ENCODE measurements at places on chromosomes 16 and 17.

- DNase-seq: no peak
Observed at GRCh38 chr17:54785643-54786268, 114.9 kb upstream of the TOM1L1 start.

GRCh38 chr17:57077000-57077399 is 8.0 kb upstream of the AKAP1 start:
- DNase-seq: no peak

DNA sequence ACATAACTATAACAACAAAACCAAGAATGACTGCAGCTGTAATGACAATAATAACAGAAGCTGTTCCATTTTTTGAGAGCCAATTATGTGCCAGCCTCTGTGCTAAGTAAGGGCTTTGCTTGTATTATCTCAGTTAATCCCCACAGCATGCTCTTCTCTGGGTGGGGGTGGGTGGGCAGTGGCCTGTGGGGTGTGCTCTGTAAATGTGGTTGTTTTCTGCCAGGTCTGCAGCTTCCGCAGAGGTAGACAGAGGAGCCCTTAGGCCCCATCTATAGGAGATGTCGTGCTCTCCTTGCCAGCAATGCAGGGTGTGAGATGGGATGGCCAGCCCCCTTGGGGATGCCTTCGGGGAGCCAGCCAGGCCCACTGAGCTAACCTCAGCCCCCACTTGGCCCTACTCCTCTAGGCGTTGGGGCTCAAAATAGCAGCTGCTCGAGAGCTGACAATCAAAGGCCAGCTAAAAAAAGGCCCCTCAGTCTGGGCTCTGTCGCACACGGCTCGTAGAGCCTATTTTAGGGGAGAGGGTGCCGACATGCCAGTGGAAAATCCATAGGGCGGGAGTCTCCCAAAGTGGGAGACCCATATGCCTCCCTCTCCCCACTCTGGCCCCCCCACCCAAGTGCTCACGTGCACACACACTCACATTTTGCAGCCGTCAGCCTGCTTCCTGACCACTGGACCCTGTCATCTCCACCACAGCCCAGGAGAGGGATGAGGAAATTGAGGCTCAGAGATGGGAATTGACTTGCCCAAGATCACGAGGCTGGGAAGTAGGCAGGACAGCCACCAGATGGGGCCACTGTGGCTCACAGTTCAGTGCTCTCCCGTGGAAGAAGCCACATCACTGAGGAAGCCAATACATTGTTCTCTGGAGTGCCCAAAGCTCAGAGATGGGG is 15.8 kb downstream of the CDH16 start:
- DNase-seq: no peak

DNA sequence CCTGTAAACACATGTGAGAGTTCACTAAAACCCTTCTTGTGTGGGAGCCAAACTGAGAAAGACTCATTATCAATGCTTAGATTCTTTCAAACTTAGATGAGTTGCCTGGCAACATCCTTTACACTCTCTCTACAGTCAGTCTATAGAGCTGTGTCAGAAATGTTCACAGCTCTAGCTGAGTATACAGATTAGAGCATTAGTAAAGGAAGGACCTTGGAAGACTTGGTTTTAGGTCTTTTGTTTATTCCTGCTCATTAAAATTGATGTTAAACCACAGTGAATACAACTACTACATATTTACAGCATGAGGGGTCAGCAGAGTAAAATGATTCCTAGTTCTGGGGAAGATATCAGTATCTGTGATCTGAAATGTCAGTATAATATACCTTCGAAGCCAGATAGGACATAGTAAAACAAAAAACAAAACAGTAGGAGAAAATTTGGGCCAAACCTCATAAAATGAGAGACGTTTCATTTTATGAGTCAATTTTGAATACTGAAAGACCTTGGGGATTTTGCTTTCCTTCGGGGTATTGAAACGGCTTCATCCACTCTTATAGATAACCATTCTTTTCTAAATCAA is 186.0 kb downstream of the TANC2 start:
- DNase-seq: no peak

- DNase-seq: no peak
Observed at GRCh38 chr17:21212826-21213637, 929 bp downstream of the TMEM11 start.

DNA sequence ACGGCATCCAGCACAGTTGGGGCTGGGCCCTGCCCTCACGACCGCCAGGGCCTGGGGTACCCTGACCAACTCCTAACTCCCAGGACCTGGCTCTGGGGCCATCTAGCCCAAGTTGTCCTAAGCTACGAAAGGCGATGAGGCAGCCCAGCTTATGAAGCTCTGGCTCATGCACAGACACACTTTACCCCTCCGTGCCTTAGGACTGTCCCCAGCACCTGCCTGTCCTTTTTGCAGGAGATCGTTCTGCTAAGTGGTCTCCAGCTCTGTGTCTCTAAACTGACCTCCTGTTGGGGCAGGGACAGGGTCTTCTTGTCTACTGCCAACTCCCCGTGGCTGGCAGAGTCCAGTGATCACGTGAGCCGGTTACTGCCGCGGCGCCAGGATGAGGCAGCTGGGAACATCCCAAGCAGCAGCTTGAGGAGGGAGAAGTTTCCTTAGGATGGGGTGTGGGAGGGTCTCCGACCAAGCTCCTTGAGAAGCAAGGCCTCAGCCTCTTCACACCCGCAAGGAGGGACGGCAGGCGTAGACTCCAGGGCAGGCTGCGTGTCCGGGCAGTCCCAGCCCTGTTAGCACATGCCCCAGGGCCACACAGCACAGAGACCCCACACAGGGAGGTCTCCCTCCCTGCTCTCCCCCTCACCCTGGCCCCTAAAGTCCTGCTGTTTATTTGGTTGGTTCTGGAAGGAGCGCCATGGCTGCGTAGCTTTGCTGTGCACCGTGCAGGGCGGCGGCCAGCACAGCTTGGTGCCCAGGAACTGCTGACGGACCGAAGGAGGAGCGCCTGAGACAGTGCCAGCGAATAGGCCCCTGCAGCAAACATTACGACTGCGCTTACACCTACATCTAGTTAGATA is 16.4 kb upstream of the METRNL start:
- no peak for DNase-seq

GRCh38 chr17:28252436-28252835 is 66.6 kb upstream of the TMEM97 start:
- no peak for DNase-seq

DNA sequence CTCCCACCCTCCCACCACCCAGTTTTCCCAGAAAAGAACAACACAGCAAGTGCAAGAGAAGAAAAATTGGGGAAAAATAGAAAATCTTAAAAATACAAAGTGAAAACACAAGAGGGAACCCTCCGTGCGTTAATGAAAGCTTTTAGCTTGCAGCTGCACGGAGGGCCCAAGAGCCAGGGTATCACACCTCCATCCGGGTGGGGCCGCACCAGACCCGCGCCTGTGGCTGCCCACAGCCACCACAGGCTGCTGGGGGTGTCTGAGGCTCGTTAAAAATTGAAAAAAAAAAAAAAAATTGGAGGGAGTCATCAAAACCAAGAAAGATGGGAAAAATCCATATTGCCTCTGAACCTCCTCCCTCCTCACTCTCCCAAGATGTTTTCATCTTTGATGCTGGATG is 18.6 kb downstream of the ENGASE start:
- DNase-seq: no peak

GRCh38 chr17:74020522-74020921 is 183.0 kb upstream of the RPL38 start:
- DNase-seq: no peak

DNA sequence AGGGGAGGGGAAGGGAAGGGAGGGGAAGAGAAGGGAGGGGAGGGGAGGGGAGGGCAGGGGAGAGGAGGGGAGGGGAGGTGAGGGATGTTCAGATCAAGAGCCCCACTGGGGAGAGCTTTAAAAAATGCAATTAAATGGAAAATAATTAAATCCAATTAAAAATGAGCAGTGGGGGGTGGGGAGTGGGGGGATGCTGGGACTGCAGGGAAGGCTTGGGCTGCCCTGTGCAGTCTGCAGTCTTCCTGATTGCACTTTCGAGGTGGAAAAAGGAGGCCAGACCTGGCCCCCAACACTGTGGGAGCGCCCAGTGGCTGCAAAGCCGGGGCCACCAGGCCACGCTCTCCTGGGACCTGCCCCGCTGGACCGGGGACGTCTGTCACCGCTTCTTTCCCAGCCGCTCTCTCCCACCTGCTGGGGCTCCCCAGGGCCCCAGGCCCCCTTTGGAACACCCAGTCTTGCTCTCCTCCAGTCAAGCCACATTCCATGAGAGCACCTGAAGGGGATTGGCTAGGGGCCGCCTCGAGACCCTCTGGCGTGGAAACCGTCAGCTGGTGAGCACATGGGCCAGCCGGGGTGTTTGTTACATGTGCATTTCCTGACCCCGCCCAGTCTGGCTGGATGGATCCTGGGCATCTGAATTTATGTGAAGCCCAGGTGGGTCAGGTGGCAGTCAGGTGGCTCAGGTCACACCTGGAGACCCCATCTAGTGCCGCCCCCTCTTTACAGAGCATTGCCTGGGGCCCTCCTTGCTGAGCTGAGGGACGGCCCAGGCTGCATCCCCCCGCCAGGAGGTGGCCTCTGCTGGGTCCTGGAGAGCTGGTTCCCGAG is 37.6 kb upstream of the CBFA2T3 start:
- DNase-seq: no peak

GRCh38 chr17:27701963-27702362 is 71.0 kb downstream of the LGALS9 start:
- DNase-seq: no peak

GRCh38 chr16:12754824-12755543 is 48.7 kb downstream of the CPPED1 start:
- no peak for DNase-seq

GRCh38 chr17:37144075-37144701 is 195.4 kb downstream of the AATF start:
- no peak for DNase-seq

DNA sequence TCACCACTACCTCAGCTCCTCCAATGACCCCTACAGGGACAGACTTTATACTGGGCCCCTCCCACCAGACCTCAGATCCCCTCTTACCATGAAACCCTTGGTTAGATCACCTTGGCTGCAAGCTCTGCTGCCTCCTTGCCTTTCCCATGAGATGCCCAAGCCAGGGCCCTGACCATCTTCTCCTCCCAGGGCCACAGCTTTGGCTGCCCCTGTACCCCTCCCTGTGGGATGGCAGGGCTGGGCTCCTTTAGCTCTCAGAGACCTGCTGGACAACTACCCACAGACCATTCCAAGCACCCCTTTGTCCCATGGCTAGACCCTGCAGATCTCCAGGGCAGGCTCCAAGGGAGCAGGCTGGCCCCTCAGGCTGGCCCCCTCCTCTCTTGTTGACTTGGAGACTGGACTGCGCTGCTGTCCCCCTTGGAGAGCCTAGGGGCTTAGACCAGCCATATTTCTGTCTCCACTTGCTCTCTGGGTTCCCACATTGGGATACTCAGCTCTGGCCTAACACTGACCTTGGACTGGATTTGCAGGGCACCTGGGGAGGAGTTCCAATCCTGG is 1692.7 kb downstream of the TP53TG3F start:
- no peak for DNase-seq

- no peak for DNase-seq
Observed at GRCh38 chr16:12021578-12022253, 45.2 kb downstream of the SNX29 start.

DNA sequence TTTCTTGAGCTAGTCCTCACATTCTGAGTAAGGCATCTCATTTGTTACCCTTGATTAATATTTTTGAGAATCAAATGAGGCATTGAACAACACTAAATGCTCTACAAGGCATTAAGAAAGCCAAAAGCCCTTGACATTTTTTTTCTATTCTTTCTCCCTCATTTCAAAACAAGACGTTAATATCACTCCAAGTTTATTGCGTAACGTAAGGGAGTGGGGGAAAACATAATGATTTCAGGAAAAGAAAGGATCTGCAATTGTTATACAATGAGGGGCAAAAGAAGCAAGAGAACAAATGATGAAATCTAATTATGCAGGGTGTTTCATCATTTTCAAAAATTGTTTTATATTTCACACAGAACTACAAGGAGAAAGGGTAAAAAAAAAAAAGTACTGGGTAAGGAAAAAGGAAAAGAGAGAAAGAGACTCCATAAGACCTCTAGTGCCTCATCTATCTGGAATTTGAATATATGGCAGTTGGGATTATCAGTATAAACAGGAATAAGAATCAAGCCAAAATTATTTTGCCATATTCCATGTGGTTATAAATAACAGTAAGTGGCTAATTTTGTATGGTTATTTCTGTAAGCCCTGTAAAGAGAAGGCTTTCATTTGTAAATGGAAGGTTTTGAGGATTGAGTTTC is 163.0 kb downstream of the ABCA8 start:
- no peak for DNase-seq

GRCh38 chr16:21103941-21104860 is 46.4 kb downstream of the DNAH3 start:
- no peak for DNase-seq

GRCh38 chr17:10743316-10744009 is 13.6 kb upstream of the TMEM220 start:
- no peak for DNase-seq

DNA sequence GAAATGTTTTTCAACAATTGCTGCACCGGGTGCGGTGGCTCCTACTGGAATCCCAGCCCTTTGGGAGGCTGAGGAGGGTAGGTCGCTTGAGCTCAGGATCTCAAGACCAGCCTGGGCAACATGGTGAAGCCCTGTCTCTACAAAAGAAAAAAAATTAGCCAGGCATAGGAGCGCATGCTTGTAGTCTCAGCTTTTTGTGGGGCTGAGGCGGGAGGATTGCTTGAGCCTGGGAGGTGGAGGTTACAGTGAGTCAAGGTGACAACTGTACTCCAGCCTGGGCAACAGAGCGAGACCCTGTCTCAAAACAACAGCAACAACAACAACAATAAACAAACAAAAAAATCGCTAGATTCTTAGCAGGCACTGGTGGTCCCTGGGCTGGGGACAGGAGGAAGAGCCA is 28.5 kb downstream of the IL21R start:
- no peak for DNase-seq

DNA sequence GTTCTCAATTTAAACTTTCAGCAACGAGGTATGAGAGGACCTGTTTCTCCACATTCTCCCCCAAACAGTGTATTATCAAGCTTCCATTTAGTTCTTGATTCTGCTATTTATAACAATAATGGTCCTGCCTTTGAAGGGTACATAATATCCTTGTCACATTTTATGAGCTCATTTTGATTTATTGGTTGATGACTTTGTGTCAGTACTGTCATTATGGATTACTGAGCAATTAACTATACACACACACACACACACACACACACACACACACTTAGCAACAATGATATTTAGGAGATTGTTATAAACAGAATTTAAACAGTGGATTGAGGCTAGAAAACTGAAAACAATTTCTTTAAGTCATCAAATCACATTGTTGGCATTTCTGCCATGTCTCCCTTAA is 7.0 kb downstream of the TMIGD1 start:
- DNase-seq: no peak

- DNase-seq: no peak
Observed at GRCh38 chr16:87033541-87034300, 283.5 kb downstream of the C16orf95 start.

GRCh38 chr17:57782647-57783337 is 37.7 kb upstream of the CCDC182 start:
- no peak for DNase-seq
